GM03348 (cell line): ENCODE measurements at places on chromosomes 1 and 21.

- no peak for DNase-seq
Observed at GRCh38 chr1:29473161-29473855, 237.0 kb downstream of the PTPRU start.

DNA sequence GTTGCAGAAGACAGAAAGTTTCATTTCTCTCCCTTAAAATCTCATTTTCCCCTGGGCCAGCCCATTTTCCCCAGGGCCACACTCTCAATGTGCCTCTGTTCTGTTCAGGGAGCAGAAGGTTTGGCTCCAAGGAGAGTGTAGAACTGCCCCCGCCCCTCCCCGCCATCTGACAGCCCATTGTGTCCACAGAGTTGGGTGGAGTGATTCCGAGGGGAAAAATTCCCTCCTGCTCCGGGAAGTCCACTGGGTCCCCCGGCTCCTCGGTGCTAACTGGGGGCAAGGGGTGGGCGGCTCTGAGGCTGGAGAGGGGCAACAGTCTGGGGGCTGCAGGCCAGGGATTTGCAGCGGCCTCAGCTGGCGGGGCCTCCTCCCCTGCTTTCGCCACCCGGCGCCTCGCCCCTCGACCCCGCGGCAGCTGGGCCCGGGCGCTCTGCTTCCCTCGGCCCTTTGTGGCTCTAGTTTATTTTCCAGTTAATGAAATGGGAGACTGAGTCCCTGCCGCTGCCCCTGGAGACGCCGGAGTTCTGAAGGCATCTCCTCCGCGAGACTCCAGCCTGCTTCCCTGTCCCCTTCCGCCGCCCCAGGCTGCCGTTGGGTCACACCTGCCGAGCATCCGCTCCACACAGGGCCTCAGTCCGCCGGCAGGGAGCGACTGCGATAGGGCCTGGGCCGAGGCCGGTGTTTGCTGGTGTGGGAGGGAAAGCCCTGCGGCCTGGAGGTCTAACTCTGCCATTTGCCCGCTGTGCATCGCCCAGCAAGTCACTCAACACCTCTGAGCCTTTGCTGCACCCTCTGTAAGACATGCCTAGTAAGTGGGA is 14.7 kb upstream of the KIRREL1 start:
- DNase-seq, result peak; percentile 13

GRCh38 chr1:89454845-89455521 is 69.6 kb upstream of the LRRC8B start:
- peak; percentile 68 for DNase-seq

DNA sequence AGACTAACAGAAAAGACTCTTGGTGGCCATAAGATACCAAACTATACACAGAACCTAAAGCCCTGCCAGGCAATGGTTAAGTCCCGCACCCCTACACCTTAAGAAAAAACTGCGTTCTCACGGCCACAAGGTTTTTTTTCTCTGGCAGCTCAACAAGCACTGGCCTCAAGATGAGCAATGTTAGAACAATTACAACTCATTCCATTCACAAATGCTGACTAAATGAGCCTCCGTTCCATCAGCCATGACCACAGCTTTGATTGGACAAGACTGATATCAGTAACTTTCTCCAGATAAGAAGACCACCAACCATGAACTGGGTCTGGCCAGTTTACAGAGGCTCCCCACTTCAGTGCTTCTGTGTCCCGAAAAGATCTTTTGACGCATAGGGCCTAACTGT is 31.9 kb downstream of the SEC16B start:
- DNase-seq, result peak; percentile 63

DNA sequence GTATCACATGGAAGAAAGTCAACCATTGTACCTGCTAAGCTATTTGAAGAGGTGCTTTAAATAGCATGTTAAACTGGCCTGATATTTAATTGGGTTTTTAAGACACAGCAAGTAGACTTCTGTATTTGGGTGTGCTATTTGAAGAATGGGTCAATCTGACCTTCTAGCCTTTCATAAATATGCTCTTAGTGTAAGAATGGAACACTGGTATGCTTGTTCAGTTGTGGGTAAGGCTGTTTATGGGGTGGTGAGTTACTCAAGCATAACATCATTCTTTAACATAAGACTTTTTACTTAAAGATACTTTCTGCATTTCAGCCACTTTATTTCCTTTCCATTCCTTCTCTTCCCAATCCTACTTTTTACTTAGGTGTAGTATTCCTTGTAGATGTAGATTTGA is 21.4 kb downstream of the AHCYL1 start:
- peak; percentile 17 for DNase-seq

GRCh38 chr1:187476671-187477070 is 647.9 kb downstream of the PLA2G4A start:
- no peak for DNase-seq

DNA sequence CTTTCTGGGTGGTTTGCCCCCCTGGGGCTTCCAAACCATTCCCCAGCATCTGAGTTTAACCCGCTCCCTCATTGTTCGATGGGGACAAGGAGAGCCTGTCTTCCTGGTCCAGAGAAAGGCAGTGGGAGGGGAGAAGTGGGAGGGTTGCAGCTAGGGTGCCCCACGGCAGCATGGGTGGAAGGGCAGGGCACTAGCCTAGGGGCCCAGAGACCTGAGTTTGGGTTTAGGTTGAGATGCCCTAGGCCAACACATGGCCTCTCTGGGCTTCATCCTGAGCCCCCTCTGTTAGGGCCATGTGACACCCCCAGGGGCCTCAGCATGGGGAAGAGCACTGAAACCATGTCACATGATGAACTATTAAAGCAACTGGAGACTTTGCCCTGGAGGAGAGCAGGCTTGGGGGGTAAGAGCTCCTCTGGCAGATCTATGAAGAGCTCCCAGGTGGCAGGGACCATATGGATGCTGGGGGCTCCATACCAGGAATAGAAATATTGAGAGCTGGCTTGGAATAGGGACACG is 9.7 kb upstream of the RUNX3 start:
- DNase-seq, result no peak

DNA sequence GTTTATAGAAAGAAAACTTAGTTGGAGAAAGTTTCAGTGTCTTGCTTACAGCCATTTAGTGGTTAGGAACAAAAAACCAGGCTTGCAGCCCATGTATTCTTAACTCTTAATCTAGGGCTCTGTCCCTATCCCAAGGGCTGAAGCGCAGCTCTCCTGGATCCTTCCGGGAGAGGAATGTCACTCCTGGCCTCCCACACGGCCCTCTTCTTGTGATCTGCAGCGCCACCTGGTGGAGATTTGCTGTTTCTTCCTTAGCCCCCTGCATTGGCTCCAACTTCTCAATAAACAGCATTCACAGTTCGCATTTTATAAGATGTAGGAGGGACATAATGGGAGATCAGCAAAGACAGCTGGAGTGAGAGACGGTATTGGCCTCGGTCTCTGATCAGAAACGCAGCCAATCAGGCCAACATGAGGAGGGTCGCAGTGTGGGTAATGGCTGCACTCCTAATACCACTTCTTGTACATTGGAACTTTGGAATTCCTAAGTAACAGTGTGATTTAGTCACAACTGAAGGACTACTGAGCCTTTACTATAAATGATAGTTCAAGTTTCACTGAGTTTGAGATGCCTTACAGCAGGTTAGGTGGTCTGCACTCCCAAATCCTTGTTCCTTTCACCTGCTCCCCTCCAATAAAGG is 283.4 kb downstream of the ASTN1 start:
- DNase-seq, result peak; percentile 89

GRCh38 chr1:246008363-246008831 is 498.7 kb downstream of the SMYD3 start:
- no peak for DNase-seq

GRCh38 chr1:43484367-43484766 is 30.6 kb upstream of the HYI start:
- no peak for DNase-seq

- DNase-seq, result peak; percentile 25
Observed at GRCh38 chr1:46300673-46301405, 2.6 kb downstream of the LRRC41 start.

DNA sequence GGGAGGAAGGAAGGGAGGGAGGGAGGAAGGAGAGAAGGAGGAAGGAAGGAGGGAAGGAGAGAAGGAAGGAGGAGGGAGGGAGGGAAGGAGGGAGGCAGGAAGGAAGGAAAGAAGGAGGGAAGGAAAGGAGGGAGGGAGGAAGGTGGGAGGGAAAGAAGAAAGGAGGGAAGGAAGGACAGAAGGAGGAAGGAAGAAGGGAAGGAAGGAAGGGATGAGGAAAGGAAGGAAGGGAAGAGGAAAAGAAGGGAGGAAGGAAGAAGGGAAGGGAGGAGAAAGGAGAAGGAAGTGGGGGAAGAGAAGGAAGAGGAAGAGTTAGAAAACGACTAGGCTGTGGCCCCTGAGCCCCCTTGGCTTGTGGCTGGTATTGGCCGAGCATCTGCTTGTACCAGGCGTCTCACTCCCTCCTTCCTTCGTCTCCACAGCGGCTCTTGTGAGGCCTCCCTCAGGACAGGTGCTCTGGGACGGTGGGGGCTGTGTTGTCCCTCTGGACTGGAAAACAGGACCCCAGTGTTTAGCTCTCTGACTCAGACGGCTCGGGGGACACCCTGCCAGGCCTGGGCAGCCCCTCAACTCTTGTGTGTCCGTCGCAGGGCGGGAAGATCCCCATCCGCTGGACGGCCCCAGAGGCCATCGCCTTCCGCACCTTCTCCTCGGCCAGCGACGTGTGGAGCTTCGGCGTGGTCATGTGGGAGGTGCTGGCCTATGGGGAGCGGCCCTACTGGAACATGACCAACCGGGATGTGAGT is 36.2 kb upstream of the C1QA start:
- no peak for DNase-seq

GRCh38 chr1:63261736-63262458 is 60.5 kb upstream of the FOXD3 start:
- DNase-seq, result no peak

DNA sequence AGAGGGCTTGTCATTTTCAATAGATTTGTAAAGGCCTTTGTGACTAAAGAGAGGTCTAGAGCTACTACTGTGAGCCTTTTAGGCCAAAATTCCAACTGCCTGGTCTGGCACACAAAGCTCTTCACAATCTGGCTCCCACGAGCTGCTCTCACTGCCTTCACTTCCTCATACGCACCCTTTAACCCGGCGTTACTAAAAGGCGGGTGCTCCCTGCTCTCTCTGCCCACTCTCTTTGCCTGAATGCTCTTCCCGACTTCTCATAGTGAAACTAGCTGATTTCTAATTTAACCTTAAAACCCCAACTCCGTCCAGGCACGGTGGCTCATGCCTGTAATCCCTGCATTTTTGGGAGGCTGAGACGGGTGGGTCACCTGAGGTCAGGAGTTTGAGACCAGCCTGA is 14.2 kb downstream of the BSDC1 start:
- no peak for DNase-seq

GRCh38 chr1:230392536-230392909 is 33.6 kb downstream of the PGBD5 start:
- no peak for DNase-seq

- no peak for DNase-seq
Observed at GRCh38 chr1:51305371-51305823, 25.0 kb downstream of the TTC39A start.

DNA sequence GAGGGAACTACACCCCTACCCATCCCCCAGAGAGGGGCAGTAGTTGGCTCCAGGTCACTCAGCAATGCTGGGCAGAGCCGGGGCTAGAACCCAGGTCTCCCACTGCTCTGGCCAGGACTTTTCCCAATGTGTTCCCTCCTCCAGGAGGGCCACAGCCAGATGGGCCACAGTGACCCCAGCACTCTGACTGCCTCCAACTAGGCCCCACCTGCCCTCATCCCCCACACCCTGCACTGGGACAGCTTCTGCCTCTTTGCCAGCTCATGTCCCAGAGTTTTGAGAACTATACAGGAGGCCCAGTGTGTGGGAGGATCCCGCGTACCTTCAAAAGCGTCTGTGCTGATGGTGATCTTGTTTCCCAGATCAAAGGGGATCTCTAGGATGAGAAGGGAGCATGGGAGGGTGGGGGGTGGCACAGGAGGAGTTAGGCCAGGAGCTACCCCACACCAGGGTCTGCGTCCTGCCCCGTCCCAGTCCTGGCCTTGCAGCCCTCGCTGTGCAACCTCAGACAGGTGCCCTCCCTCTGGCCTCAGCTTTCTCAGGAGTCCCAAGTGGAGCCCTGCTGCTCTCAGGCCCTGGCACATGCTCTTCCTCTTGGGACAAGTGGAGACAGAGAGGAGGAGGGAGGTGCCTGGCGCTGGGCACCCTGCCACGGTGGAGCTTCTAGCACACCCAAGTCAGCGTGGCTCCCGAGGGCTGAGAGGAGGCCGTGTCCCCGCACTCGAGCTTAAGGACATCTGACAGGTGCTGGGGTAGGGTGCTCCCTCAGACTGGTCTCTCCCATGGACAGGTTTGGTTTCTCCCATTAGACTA is 22.0 kb downstream of the MYOM3 start:
- DNase-seq, result no peak

DNA sequence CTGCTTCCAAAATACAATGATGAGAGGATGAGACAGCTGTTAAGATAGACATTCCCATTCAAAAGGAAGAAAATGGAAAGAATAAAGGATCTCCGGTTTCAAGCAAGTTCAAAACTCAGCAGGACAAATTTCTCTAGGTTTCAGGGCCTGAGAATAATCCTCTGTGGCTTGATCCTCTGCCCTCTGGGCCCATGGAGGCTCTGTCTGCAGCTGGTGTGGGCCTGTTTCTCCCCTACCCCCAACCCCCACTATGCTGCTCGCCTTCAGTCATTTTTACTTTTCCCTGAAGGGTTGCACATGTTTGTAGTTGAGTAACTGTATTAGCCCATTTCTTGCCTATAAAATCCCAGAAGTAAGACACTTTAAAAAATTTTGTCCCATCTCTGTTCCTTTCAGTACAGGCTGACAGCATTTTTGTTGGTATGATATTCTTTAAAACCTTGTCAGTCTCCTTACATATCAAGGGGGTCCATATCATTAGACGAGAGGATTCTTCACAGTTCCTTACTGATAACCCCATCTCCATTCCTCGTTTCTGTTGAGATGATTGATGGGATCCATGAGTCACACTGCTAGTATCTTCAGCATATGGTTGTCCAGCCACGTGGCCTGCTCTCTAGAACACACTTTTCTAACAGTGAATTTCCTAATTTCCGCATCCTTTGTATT is 10.5 kb downstream of the ZMYM4 start:
- DNase-seq, result no peak

DNA sequence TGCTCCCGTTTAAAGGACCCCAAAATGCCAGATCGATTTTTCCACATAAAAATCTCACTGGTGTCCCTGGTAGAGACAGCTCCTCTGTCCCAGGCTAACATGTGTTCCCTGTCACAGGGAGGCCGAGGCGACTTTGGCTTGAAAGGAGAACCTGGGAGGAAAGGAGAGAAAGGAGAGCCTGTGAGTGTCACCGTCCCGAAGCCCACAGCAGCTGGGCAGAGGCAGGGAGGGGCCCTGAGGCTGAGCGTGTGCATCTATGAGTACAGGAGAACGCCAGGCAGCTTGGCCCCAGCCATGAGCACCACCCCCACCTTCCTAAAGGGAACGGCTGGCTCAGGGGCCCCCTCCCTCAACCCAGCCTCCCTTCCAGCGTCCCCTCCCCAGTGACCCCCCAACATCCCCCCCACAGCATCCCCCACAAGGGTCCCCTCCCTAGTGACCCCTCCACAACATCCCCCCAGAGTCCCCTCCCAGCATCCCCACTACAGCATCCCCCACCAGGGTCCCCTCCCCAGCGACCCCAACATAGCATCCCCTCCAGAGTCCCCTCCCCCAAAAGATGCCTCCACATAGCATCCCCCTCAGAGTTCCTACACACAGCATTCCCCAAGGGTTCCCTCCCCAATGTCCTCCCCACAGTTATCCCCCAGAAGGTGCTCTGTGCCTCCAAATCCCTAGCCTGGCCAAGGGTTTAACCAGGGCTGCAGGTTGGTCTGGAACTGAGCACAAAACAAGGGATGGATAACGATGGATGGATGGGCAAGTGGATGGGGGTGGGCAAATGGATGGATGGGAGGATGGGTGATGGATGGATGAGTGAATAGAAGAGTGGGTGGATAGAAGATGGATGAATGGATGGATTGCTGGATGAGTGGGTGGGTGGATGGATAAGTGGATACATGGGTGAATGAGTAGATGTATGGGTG is 25.1 kb downstream of the COL6A2 start:
- no peak for DNase-seq
